Activated CD4-positive, alpha-beta T cell treated with anti-CD3 and anti-CD28 coated beads for 36 hours (primary cell): ENCODE measurements at places on chromosomes 5 and 9. TPM values are rescaled to one million over a fixed set of nuclear protein-coding genes. Genes with fewer than 3 reads are reported as not detected.

DNA sequence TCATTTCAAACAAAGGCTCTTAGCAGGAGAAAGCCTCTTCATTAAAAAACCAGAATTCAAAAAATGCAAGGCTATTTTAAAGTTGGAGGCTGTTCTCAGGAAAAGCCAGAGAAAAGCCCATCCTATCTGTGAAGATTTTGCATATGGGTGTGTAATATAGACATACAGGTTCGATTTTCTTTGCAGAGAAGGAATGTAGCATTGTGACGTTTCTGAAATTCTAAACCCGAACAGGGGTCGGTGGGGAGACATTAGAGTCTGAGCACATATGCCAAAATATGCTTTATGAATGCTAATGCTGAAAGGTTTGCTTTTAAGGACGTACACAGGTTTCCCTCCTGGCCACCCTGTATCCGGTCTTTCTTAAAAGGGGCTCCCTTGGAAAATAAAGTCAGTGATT lies 363.1 kb upstream of the PAPPA start:
- no peak for DNase-seq

DNA sequence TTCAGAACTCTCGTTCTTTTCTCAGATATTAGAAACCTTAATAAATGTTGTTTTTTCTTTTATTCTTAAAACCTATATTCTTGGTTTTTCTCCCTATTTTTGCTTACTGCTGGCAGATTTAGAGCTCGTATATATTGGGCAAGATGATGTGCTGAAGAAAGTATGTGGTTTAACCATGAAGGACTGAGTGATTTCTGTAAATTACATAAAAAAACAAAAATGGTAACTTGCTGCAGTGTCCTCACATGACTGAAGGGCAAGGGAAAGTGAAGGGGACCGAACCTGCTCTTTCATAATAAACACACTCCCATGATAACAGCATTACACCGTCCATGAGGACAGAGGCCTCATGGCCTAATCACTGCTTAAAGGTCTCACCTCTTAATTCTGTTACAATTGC lies 393.8 kb upstream of the ZNF608 start:
- no peak for DNase-seq

MEGF10 gene
- total RNA-seq: not detected

DNA sequence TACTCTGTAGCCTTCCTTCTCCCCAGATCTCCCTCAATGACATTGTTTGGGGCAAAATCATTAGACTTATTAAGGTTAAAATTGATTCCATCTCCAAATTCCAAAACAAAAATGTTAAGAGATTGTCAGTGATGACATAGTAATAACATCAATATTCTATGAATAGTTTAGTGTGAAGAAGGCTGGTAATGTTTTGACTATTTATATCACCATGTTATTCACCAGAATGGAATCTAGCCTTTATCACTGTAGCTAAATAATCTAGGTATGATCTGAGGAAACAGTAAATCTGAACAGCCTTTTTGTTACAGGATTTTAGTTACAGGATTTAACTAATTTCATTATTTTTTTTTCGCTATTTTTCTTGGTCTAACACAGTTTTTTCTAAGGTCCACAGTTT lies 929 bp upstream of the PLPP6 start:
- no peak for DNase-seq

- DNase-seq: no peak
Measured at GRCh38 chr9:5846096-5846495, 13.2 kb upstream of the ERMP1 start.

DEPDC1B gene
- total RNA-seq: 34.2 TPM

TMC1 gene
- total RNA-seq: not detected

RPS23 gene
- 2,831 TPM for total RNA-seq

DNA sequence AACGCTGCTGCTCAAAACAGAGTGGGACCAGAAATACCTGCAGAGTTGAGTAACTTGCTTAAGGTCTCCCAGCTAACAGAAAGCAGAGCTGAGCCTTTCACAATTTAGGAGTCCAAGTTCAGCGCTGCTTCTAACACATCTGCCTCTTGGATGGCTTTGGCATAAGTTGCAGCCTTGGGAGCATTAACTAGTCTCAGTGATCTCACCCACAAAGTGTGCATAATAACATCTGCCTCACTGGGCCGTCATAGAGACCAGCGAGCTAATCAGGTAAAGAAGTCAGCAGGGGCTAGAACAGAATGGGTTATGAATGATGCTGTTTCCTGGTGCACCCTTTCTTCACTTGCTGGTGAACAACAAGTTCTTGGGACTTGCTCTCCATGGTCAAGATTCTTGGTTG lies 36.5 kb downstream of the WWC1 start:
- DNase-seq: no peak

DNA sequence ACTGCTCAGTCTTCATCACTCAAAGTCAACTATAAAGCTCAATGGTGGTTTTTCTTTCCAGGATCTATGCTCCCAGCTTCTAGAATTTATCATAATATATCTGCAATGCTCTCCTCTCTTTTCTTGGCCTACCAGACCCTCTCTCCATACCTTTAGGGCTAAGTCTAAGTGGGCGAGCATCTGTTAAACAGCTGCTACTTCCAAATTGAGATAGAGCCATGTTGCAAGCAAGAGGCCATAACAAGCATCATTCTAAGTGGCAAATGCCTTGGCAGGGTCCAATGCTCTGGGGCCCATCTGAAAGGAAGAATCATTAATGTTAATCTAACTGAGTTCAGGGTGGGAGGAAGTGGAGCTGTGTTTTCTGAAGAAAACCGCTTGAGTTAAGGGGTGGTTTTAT lies 324.0 kb downstream of the TLR4 start:
- DNase-seq: no peak

DNA sequence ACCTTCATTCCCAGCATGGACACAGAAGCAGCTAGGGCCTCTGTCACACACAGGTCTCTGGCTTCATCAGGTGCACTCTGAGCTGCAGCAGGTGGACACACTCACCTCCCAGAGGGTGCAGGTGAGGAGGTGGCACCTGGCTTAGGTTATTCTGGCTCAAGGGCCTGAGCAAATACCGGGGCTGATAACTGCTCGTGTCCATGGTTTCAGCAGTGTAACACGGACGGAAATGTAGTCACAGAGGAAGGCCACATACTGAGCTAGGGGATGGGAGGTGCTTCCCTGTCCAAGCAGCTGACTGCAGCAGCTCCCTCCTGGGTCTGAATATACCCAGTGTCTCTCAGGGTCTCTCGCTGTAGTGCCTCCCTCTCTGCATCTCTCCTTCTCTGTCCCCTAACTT lies 5.7 kb downstream of the PHF2 start:
- DNase-seq: no peak

DNA sequence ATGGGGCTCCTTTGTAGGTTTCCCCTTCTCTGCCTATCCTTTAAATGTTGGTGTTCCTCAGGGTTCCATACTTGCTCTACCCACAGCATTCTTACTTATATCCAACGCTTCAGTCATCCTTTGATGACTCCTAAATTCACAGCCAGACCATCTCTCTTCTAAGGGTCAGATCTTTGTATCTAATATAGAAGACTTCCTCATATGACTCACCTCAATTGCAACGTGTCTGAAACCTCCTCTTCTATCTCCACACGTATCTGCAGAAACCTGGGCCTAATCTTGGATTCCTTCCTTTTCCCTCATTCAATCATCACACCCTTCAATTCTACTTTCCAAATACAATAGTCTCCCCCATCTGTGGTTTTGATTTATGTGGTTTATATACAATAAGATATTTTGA lies 68.3 kb downstream of the HMGCR start:
- DNase-seq: no peak

DNA sequence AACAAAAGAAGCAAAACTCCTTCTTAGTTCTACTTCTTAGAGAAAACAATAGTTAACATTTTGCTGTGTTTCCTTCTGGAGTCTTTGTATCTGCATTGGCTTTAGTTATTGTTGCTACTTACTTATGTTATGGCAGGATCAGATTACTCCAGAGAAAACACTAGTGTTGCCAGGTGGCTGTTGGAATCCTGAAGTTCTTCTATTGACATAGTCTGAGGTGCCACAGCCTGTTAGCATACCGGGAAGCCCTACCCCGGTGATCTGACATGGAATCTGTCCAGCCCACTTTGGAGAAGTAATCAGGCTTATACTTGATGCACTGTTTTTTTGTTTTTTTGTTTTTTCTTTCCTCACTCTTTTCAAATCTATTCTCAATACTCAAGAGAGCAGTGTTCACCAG lies 68.5 kb upstream of the CEP78 start:
- no peak for DNase-seq

GRCh38 chr9:21522348-21522747 lies 40.2 kb upstream of the IFNE start:
- no peak for DNase-seq

DNA sequence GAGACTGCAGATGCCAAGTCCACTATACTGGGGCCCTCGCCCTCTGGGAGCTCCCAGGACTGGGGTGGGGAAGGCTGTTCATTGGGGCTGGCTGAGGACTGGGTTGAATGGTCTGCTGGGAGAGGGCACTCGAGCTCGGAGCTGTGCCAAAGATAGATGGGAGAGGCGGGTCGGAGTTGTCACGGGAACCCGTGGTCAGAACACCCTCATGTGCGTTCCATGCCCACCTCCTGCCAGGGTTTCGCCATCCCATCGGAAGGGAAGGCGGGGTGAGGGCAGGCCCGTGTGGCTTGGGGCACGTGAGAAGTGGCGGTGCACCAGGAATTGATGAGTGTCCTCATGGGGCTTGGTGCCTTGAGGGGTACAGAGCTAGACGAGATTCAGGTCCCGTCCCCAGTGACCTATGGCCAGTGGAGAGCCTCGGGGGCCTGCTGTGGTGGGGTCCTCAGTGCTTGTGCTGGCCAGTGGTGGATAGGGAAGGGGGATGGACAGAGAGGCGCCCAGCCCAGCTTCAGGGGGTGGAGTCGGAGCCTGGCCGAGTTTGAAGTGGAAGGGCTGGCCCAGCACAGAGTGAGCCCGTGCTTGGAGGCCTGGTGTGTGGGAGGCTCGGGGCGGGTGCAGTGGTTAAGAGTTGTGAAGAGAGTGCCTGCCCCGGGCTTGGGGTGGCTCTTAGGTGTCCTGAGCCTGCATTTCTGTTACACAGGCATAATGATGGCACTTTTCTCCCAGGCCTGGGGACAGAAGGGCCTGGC lies 4.3 kb downstream of the CACFD1 start:
- no peak for DNase-seq

DNA sequence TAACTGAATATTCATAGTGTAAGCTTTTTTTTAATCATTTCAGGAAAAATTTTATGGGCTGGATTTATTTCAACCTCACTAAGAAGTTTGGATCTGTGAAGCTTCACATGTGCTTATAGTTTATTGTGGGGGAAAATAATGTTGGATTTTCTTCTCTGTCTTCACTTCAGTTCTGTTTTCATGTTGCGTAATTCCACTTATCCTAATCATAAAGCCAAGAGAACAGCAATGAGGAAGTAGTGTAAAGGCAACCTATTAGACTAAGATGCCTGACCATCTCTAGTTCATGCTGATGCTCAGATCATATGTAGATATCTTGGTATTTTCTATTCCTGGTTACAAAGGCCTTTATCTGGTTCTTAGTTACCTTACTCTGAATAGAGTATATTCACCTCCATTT lies 50.0 kb downstream of the CD180 start:
- DNase-seq: no peak

DNA sequence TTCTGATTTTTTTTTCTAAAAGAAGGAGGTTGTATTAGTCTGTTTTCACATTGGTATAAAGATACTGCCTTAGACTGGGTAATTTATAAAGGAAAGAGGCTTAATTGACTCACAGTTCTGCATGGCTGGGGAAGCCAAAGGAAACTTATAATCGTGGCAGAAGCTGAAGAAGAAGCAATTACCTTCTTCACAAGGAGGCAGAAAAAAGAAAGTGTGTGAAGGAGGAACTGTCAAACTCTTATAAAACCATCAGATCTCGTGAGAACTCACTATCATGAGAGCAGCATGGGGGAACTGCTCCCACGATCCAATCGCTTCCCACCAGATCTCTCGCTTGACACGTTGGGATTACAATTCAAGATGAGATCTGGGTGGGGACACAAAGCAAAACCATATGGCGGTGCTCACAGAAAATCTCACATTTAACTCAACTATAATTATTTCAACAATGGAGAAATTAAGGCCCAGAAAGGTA lies 27.1 kb downstream of the DPYSL3 start:
- no peak for DNase-seq

ARL14EPL gene
- total RNA-seq: not detected

DNA sequence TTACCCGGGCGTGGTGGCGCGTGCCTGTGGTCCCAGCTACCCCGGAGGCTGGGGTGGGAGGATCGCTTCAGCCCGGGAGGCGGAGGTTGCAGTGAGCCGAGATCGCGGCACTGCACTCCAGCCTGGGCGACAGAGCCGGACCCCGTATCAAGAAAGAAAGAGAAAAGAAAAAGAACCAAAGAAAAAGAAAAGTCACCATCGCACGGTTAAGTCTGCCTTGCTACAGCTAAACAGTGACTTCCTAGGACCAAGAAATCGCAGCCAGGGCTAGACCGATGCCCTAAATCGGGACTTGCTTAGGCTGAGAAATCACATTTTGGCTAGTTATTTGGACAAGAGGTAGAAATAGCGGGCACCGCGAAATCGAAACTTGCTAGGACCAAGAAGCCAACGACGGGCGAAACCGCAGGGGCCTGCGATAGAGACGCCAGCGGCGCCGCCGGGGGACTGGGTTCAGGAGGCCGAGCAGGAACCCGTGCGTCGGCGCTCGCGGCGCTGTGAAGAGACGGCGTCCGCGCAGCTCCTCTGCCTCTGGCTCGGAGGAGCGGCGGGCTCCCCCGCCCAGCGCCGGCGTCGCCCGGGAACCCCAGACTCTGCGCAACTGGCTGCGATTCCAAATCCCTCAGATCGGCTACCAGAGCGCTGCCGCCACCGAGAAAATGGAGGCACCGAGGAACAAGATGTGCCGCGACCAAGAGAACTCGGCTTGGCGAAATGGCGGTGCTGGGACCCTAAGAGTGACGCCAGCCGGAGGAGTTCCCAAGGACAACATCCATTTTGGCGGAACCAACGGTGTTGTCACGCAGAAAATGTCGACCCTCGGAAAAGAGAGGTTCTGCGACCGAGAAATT lies 26.1 kb upstream of the ANXA2R start:
- peak; percentile 82 for DNase-seq
